ENCODE measurements at places on chromosomes 6 and 20.
A peak's percentile ranks its signal among the peaks of the same experiment; 100 is the strongest.

GRCh38 chr6:41367700-41368099 is 32.3 kb downstream of the NCR2 start:
- DNase-seq, result no peak

GRCh38 chr6:42898891-42899361 is 16.9 kb upstream of the PTCRA start:
- DNase-seq, result peak; percentile 27

DNA sequence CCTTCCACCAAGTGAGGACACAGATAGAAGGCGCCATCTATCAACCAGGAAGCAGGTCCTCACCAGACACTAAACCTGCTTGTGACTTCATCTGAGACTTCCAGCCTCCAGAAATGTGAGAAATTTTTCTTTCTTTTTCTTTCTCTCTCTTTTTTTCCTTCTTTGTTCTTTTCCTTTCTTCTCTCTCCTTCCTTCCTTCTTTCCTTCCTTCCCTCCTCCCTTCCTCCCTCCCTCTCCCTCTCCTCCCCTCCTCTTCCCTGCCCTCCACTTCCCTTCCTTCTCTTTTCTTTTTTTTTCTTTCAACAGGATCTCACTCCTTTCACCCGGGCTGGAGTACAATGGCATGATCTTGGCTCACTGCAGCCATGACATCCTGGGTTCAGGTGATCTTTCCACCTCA is 37.4 kb upstream of the MCUR1 start:
- no peak for DNase-seq

- DNase-seq, result no peak
Observed at GRCh38 chr6:14824484-14825275, 421.2 kb upstream of the JARID2 start.

DNA sequence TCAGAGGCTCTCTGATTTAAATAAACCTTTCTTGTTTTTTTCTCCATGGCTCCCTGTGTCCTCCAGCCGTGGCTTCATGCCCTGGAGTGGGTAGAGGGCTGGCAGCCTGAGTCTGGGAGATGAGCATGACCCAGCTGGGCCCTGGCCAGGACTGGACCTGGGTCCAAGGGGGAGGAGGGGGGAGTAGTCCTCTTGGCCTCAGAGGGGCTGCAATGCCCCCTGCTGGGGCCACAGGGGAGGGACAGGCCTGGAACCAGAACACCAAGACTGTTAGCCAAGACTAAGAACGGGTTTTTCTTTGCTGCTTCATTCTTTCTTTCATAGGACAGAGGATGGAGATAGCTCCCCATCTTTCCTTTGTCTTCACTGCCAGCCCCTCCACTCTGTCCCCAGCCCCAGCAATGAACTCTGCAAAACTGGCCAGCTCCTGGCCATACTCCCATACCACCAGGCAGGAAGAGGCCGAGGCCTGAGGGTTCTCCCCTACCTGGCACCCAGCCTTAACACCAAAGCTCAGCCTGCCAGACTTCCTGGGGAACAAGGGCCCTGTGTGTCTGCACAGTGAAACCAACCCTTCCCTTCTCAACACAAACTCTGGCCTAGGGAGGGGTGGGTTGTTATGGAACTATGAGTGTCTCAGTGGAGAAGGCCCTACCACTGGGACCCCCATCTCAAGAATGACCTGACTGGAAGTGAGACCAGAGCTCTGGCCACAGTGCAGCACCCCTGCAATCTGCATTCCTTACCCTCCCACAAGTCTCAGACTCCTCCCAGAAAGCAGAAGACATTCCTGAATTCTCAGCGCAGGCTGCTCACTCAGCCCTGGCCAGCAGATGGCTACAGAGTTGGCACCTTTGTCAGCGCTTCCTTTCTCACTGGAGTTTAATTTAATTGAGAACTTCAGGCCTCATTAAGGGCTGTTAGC is 11.0 kb downstream of the SLC29A1 start:
- DNase-seq, result no peak

All from stimulated activated CD8-positive, alpha-beta memory T cell treated with anti-CD3 and anti-CD28 coated beads, Interleukin-7, amount 100 ng/mL, for 1 hour (primary cell).